NCI-H146 (cell line): ENCODE measurements at places on chromosomes 2 and 18.
A peak's percentile ranks its signal among the peaks of the same experiment; 100 is the strongest.

GRCh38 chr2:177753682-177754491, 318.7 kb downstream of the PDE11A start:
- peak; percentile 19 for DNase-seq

- DNase-seq, result no peak
Observed at GRCh38 chr2:98479959-98480524, 35.4 kb downstream of the INPP4A start.

GRCh38 chr2:236691799-236692167, 122.2 kb downstream of the ACKR3 start:
- DNase-seq, result no peak

- no peak for DNase-seq
Observed at GRCh38 chr2:126312579-126312978, 343.4 kb upstream of the GYPC start.

DNA sequence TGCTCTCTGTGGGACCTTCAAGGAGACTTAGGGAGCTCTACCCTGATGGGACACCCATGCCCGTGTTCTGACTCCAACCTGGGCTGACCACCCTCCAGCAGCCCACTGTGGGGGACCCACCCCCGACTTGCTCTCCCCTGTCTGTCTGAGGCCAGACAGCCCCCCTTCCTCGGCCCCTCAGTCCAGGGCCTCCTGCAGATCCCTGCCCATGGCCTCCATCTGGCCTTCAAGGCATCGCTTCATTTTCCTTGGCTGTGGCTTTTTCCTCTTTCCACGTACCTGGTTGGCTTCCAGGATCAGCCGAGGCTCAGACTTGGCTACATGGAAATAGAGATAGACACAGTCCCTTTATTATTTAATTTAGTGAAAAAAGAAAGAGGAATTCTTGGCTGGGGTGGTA, 290.0 kb downstream of the CYP26B1 start:
- DNase-seq, result no peak

- DNase-seq, result no peak
Observed at GRCh38 chr18:47842836-47843235, 87.6 kb downstream of the SMAD2 start.

- DNase-seq, result no peak
Observed at GRCh38 chr2:105882920-105883435, 138.3 kb downstream of the NCK2 start.

GRCh38 chr2:30265052-30266015, 34.0 kb downstream of the LBH start:
- DNase-seq, result no peak

DNA sequence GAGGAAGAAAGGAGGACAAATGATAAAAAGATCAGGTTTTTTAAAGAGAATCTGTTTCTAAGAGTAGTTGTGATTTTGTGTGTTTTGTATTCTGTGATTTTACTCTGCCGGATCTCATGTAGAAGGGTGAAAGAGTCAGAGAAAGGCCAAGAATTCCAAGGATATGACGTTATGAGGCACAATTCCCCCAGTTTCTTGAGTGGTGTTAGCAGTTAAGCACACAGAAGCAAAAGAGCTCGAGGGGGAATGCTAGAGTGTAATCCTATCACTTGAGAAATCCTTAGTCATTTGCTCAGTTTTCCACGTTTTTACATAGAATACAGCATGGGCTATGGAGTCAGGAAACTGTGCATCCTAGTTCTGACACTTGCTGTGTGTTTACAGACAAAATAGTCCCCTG, 34.8 kb downstream of the METTL4 start:
- DNase-seq, result no peak

DNA sequence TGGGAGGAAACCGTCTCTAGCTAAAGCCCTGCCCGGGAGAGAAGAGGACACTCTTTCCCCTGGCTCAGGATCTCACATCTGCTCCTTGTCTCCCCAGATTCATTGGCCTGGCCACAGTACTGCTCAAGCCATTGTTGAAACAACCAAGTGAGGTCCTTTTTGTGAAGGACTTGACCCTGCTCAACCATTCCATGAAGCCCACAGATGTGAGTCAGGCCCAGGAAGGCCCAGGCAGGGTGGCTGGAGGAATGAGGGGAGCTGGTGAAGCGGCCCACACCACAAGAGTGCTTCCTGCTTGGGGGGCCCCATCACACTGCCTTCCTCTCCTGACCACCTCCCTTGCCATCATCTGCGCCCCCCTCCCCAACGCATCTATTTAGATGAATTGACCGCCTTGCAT, 5.1 kb downstream of the FER1L5 start:
- no peak for DNase-seq

DNA sequence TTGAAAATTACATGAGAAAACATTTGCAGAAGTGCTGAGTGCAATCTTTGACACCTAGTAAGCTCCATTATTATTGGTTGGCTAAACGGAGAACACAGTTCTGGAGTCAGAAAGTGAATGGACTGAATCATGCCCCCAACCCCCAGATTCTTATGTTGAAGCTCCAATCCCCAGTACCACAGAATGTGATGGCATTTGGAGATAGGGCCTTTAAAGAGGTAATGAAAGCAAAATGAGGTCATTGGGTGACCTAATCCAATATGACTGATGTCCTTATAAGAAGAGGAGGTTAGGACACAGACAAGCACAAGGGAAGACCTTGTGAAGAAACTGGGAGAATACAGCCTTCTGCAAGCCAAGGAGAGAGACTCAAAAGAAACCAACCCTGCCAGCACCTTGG, 200.9 kb upstream of the EPAS1 start:
- no peak for DNase-seq

GRCh38 chr2:216082117-216082711, 495 bp downstream of the TMEM169 start:
- peak; percentile 44 for DNase-seq

- DNase-seq, result peak; percentile 17
Observed at GRCh38 chr2:105567996-105568494, 169.2 kb upstream of the FHL2 start.

DNA sequence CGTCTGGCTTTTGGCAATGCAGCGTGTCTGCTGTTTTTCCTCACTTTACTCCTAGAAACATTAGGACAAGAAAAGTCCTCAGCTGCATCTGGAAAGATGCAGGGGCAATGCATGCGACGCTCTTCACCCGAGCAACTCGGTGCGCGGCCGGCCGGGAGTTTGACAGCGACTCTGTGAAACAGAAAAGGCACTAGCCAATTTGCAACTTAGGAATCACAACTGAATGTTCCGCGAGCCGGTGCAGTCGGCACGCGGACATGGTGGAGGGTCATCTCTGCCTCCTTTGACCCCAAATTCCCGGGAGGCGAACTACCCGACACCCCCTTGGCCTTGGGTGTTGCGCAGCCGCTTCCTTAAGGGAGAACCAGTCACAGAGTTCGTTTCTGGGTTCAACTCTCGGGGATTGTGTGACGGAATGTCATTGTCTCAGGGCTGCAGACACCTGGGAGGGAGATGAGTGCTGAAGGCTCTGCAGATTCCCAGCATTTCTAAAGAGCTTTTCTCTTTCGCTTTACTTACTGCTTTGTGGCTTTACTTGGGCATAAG, 9.8 kb downstream of the NR4A2 start:
- no peak for DNase-seq

GRCh38 chr2:195543902-195544894, 112.8 kb upstream of the SLC39A10 start:
- no peak for DNase-seq

DNA sequence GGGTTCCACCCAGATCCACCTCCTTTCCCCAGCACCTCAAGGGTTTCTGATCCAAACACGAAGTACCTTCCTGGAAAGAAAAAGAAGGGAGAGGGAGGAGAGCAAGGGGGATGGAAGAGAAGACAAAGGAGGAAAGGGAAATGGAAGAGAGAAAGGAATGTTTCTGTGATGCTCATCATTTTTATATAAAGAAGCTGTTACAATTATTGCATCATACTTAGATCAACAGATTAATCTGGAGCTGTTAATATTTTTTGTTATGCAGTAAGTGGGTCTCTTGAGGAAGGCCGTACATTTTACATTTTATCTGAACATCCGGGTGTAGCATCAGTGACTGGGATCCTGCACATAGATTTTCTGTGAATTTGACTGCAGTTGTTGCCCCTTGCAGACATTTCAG, 60.6 kb upstream of the NEDD4L start:
- DNase-seq, result no peak

GRCh38 chr2:151032741-151033191, 228.9 kb downstream of the RBM43 start:
- no peak for DNase-seq

DNA sequence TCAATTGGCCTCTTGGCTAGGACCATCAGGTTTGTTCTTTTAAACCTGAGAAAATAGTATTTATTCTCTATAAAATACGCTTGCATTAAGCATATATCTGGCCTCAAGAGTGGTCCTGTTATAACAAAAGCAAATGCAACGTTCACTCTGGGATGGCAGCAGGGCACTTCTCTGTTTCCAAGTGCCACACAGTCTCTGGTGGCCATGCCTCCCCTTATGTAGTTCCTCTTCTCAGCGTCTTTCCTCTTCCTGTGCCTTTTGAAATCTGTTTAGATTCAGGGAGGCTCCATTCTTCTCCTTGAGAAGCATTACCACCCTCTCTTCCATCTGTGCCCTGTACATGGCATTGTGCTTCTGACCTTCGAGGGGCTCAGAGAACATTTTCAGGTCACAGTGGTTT, 51.9 kb downstream of the TSHZ1 start:
- no peak for DNase-seq

- DNase-seq, result no peak
Observed at GRCh38 chr2:69201259-69201658, 185.8 kb downstream of the GFPT1 start.

DNA sequence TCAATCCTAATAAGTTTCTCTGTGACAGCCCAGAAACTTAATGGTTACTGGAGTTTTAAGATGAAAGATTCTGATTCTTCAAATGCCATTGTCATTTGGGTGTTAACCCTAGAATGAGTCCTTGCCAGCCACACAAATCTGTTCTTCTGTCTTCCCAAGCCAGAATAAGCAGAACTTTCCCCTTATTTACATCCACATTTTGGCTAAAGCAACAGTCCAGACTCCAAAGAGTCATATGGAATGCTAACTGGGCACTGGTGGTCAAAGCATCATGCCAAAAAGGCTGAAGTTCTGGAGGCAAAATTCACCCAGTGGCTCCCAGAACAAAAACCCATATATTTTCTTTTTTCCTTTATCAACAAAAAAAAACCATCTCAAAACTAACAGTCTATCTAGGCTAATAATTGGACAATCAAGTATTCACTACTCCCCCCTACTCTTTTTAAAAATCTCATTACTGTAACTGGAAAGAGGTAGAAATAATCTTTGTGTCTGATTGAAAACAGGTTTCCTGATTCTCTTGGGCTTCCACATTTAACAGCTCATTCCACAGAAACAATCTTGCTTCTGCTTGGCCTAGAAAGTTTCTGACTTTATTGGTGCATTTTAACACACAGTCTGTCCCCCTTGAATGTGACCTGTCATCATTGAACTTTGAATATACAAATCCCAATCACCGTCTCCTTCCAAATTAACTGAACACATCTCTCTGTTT, 89.6 kb upstream of the SETBP1 start:
- no peak for DNase-seq

GRCh38 chr2:239807568-239807967, 217.6 kb downstream of the NDUFA10 start:
- no peak for DNase-seq

- DNase-seq, result peak; percentile 87
Observed at GRCh38 chr18:8081872-8082553, 514.9 kb downstream of the PTPRM start.

DNA sequence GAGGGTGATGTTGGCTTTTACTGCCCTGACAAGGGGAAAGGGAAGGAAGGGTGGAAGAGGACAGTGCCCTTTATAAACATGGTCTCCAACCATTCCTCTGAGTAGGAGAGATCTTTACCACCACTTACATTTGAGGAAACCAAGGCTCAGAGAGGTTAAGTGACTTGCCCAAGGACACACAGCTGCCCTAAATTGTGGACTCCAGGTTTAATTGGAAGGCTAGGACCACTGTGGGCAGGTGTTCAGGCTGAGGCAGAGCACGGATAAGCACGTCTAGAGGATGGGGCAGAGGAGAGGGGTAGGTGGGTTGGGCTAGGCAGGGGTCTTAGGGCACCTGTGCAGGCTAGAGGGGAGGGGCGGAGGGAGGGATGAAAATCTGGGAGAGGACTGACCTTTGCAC, 32.7 kb downstream of the INHBB start:
- no peak for DNase-seq

- no peak for DNase-seq
Observed at GRCh38 chr2:14492920-14493503, 139.5 kb upstream of the LRATD1 start.

- peak; percentile 86 for DNase-seq
Observed at GRCh38 chr2:3959372-3959771, 256.0 kb downstream of the DCDC2C start.

- no peak for DNase-seq
Observed at GRCh38 chr2:223956300-223956699, 963 bp upstream of the MRPL44 start.

DNA sequence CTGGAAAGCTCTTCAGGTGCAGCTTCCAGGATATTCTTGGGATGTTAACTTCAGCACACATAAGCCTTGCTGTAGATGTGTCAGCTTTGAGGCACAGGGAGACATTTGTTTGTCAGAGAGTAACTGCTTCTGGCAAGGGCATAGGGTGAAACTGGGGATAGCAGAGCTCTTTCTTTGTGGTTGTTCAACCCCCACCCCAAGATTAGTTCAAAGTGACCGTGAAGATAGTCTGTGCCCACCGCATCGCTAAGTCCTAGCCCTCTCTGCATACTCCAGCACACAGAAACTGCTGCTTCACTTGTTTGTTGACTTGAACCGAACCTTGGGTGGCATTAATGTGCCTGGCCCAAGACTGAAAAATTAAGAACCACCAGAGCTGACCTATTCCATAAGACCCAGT, 1.4 kb downstream of the SLC14A1 start:
- no peak for DNase-seq

DNA sequence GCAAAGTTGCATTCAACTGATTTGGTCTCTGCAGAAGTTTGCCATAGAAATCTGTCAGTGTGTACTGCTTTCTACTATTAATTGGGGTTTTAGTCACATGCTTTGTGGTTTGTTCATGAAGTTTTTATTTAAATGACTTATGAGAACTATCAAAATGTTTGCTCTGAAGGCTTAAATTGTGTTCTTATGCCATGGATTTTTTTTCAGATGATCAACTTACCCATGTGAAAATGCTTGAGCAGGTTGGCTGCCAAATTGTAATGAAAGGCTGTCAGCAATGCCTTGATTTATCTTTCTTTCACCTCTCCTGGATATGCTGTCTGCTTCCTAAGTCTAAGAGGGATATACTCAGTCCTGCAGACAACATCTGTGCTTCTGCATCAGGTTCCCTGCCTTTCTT, 50.7 kb downstream of the FMNL2 start:
- DNase-seq, result no peak

DNA sequence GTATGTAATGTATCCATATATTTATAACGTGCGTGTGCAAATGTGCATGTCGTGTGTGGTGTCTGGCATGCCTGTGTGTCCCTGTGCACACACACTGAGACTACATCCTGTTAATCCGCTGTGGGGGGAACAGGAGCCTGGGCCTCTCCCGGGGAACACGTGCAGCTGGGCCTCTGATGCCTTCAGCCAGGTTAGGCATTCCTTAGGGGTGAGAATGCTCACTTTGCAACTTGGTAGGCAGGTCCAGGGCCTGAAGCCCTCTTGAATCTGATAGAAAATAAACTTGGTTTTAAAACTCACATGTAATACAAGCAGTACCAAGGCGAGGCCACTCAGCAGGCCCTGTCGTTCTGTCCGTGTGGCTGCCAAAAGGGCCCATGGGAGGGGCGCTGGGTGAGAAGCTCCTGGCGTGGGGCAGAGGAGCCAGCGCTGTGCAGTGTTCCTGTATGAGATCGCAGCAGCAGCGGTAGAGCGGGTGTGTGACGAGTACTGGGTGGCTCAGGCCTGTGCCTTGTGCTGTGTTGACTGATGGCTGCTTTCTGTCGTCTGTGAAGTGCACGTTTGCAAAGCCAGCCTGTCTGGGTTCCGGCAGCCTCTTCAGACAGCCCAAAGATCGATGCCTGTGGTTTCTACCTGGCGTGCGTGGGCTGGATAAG, 16.2 kb downstream of the SALL3 start:
- no peak for DNase-seq
